Hippocampal formation (tissue), 2 donors: ENCODE measurements at places on chromosomes 6 and 20.

DNA sequence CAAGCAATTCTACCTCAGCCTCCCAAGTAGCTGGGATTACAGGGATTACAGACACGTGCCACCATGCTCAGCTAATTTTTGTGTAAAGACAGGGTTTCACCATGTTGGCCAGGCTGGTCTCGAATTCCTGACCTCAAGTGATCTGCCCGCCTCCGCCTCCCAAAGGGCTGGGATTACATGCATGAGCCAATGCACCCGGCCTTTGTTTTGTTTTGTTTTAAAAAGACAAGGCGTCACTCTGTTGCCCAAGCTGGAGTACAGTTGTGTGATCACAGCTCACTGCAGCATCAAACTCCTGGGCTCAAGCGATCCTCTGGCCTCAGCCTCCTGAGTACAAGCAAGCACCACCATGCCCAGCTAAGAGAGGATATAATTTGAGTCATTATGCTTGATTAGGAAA, 5.4 kb downstream of the SERINC3 start:
- no peak for DNase-seq

GRCh38 chr20:57678340-57678739, 31.5 kb downstream of the PMEPA1 start:
- no peak for DNase-seq

DNA sequence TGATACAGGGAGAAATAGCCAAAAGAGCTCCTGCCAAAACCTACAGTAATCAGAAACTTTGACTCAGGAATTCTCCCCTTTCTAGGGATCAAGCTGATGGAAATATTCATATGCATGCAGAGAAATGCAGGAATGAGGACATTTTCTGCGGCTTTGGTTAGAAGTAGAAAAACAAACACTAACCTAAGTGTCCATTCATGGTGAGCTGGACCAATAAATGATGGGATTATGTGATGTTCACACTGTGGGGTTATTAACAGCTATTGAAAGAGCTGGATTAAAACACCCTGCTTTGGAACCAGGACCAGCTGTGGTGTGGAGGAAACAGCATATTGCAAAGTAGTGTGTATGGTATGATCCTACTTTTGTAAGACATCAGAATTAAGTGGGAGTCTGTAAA, 143.1 kb downstream of the SYCP2 start:
- no peak for DNase-seq

DNA sequence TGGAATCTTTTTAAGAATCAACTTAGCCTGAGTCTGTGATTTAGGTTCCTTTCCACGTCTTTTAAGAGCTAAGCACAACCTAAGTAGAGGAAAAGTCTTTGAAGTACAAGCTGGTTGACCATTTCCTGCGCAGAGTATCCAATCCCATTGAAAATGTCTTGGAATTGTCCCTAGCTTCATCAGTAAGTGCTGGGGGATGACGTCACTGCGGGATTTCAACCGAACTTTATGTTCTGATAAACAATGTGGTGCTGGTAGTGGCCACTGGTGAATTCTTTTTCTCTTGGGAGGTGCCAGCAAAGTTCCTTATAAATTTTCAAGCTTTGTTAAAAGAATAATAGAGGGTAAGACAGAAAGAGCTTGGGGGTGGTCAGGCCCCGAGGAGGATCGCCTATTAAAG, 69.2 kb downstream of the PDE7B start:
- no peak for DNase-seq

DNA sequence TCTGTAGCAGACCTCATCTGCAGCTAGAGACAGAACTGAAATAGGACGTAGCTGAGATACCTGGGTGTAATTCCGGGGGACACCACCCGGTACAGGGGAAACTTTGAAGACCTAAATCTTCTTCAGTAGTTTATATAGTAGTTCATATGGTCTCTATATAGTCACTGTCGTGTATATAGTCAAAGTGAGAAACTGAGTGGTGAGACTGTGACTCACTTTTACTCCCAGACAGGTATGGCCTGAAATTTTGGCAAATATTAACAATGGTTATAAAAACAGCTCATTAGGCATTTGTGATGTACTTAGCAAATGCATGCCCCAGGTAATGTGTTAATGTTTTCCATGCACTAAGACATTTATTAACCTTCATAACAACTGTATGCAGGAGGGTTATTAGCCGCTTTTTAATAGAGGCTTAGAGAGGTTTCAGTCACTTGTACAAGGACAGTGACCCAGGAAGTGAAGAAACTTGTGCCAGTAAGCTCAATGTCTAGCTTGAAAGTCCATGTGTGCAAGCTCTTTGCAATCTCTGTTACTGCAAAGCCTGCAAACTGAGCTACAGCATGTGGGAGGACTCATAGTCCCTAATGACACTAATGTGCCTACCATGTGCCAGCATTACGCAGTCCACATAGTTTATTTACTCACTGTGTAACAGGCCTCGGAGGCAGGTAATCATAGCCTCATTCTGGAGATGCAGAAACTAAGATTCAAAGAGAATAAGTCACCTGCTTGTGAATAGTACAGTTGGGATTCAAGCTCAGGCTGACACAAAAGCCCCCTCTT, 165.4 kb upstream of the CHD6 start:
- DNase-seq = no peak

DNA sequence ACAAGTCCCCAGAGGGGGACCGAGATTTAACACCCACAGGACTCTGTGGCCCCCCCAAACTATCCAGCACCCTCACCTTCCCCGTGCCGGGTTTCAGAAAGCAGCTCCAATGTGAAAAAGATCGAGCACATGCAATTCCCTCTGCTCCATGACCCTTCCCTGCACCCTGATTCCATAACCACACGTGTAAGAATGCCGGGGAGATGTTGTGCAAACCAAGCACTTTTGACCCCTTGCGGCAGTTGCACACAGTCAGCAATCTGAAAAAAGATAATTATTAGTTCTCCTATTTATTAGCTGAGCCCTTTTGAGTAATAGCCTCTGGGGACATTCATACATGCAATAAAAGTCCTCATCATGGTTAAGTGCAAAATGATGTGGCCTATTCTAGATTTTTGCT, 13.0 kb downstream of the FOXQ1 start:
- DNase-seq = no peak

DNA sequence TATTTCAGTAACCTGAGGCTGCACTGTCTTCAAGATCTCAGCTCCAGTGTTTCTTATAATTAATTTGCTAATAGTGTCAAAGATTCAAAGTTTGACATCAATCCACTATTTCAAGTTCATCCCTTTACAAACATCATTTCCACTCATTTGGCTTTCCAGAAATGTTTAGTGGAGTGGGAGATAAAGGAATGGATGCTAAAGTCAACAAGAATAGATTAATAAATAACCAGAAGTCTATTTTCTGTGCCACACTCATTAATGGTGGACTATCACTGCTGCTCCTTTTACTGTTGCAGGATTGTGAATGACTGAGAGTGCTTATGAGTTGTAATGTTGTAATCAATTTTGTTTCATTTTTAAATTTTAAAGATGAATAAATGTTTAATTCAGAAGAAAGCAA, 28.4 kb upstream of the EPM2A start:
- DNase-seq = no peak

DNA sequence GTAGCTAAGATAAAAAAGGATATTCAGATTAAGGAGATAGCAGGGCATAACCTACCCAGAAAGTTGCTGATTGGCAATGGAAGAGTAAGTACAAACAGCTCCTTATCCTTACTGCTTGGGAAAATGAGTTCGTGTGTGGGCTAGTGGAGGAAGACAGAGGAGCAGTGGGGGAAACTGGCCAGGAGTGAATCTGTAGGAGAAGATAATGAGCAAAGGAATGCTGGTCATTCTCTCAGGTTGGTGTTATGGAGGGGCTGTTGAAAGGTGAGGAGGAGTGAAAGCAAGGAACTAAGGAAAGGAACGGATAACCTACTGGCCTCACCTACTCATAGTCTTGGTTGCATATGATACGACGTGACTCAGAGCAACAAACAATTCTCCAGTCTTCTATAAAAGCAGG, 7.3 kb upstream of the GJB7 start:
- DNase-seq = no peak

DNA sequence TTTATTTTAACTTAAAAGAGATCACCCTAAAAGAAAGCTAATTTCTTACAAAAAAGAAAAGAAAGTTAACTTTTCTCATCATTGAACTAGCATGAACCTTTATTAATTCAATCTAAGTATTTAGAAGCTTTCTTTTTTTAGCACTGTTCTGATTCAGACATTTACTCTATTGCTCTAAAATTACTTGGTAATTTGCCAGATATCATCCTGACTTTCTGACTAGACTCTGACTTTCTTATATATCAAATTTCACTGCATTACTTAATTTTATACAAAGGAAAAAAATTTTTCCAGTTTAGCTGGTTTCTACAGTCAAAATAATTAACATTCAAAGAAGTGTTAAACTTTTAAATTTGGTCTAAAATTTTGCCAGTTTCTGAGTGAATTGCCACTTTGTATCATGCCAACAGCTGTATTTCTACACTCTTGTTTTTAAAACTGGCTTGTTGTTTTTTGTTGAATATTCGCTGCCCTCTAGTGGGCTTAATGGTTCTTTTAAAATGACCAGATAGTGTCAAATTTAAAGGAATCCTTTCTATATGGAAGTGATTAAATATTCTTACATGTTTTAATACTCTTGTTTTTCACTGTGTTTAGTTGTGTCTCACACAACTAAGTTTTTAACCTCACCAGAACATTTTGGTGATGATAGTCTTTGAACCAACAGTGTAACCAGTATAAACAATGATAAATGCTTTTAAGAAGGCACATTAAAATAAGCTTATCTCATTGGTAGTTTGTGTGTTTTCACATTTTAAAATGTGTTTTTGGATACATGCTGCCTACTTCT, 102.0 kb downstream of the POPDC3 start:
- DNase-seq = no peak

- DNase-seq = no peak
Measured at GRCh38 chr6:28816909-28817807, 106.6 kb downstream of the TRIM27 start.

DNA sequence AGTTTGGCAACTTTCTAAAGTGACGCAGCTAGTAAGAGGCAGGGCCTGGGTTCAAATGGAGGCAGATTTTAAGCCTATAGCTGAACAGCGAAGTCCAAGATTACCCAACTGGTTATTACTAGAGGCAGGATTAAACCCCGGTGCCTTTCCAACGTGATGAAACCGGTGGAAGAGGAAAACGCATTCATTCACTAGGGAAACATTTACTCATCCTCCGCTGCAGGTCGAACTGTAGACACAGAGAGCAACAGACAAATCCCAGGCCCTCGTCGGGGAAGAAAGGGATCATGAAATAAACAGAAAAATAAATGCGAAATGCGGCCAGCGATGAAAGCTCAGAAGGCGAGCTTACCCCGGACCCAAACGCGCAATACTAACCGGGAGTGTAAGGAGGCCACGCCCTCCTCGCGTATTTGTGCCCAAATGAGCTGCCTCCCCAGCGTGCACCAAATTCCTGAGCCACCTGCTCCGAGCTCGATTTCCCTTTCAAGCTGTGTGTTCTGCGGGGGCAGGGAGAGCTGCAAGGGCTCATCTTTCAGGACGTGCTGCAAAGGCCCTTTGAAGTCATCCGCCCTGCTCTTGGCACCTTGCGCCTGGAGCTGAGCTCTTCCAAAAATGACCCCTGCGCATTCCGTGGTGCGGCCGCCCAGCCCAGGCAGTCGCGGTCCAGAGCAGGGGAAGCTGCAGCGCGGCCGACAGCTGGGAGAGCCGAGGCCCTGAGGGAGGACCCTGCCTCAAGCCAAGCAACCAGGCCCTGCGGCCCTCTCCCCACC, 46.9 kb downstream of the PDYN start:
- no peak for DNase-seq
